ENCODE measurements at places on chromosomes 12 and 14.

DNA sequence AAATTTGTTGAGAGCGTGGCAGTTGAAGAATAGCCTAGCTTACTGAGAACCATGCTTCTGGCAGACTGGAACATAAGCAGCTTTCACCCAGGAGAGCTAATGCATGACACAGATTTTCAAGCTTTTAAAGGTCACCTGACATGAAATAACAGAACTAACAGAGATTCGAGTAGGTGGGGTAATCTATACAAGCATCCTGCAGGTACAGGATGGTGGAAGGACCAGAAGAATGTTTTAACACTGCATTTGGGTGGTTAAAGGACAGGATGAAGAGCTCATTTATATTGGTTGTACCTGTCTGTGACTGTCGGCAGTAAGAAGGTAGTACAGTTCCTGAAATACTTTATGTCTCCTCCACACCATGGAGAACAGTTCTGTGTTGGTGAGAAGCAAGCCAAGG, 8.9 kb downstream of the PELI2 start:
- no peak for DNase-seq

DNA sequence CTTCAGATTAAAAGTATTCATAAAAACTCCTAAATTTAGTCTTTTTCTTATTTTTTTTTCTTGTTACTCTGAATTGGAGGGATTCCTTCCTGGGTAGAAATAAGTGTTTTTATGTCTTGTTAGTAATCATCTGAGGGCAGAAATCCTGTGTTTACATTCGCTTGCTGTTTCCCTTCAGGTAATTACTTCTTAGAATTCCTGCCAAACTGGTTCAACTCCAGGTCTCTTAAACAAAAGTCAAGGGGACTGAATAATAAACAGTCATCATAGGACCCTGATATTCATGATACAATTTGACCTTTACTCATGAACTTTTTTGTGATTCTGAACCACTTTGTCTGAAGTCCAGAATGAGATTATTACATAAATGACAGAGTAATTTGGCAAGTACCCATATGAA, 843.9 kb downstream of the FLRT2 start:
- DNase-seq, result no peak

GRCh38 chr14:24895243-24895583, 154.7 kb downstream of the STXBP6 start:
- DNase-seq, result no peak

DNA sequence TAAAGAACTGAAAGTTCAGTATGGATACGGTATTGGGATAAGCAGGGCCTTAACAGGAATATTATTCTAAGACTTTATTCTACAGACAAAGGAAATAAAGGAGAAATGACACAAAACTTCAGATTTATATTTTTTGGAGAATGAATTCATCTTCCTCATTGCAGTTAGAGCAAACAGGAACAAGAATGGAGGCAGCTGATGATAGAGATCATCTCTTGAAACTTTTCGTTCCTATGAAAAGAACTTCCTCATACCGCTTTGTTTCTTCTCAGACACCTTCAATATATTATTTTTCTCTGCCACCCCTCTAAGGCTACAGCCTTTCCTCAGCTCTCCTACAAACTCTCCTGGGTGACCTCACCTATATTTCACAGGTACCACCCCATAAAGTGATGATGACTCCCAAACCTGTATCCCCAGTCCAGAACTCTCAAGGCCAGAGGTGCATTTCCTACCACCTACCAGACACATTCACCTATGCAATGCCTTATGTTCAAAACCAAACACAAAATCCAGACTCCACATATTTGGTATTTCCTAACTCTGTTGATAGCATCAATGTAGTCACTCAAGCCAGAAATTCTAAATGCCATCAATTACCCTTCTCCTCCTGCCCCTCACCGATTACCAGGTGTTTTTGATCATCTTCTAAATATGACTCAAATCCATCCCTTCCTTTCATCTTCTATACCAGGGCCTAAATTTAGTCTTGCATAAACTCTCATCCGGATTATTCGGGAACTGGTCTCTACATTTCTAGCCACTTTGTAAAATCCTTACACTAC, 7.4 kb downstream of the MAP4K5 start:
- DNase-seq, result no peak

- no peak for DNase-seq
Measured at GRCh38 chr12:124964836-124965462, 24.0 kb downstream of the DHX37 start.

GRCh38 chr12:75271576-75271975, 58.5 kb downstream of the CAPS2 start:
- no peak for DNase-seq

GRCh38 chr14:51482102-51482501, 169.6 kb upstream of the FRMD6 start:
- DNase-seq, result no peak

GRCh38 chr14:79354336-79354735, 857.0 kb downstream of the DIO2 start:
- no peak for DNase-seq

- DNase-seq, result no peak
Measured at GRCh38 chr12:132158677-132159554, 14.7 kb downstream of the NOC4L start.

GRCh38 chr12:127629066-127629820, 637.7 kb upstream of the TMEM132C start:
- DNase-seq, result no peak

DNA sequence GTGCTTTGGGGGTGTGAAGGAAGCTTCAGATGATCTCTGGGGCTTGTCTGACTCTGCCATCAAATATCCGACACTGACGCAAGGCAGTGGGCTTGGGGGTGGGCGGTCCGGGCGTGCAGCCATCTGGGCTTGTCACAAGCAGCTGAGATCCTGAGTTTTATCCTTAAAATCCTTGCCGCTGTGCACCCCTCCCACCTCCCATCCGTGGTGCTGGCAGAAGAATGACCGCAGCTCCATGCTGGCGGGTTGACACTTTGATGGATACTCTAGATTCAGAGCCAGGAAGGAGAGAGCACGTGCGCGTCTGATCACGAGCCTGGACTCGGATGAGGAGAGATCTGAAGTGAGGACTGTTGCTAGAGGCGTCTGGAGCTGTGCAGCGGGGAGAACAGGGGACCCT, 3.0 kb downstream of the ZFYVE21 start:
- no peak for DNase-seq

DNA sequence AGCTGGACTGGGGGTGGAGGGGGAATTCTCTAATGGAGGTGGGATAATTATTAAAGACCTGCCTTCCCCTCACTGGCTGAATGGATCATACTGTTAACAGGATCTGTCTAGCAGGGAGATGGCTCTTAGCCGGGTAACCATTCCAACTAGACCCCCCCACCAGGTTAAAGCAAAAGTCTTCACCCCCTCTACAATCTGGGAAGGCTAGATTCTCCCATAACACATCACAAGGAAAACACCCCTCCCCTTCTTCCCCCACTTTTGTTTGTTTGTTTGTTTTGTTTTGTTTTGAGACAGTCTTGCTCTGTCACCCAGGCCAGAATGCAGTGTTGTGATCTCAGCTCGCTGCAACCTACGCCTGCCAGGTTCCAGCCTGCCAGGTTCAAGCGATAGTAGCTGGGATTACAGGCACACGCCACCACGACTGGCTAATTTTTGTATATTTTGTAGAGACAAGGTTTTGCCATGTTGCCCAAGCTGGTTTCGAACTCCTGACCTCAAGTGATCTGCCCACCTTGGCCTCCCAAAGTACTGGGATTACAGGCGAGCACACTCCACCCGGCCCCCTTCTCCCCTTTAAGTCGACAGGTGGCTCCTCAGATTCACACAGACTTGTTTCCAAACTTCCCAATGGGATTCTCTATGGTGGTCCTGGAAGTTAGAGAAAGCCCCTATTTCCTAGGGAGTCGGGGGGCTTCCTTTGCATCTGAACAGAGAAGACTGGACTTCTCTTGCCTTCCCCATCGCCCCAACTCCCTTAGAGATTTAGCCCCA, 3.5 kb upstream of the BAZ2A start:
- DNase-seq, result no peak

DNA sequence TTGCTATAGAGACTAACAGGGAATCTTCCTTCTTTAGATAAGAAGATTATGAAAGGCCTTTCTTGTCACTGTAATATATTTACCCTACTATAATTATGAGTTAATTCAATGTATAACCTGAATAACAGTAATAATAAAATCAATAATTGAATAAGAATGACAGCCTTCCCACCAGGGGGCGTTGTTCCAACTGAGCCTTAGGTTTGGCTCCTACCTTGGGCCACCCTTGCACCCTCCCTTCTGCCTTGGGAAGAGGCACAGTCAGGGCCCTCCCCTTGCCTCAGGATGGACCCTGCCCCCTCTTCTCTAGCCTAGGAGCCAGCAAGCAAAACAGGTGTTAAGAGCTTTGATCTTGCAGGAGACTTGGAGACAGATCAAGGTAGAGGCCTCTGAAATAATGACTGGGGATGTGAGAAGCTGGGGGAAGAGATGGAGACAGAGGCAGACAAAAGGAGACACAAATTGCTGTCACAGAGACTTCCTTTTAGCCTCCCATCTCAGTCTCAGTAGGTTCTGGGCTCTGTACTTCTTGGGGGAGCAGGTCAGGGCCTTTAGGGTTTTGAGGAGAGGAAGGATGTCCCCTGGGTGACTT, 40.1 kb upstream of the CISTR start:
- DNase-seq, result no peak

GRCh38 chr12:75747572-75748021, 236.2 kb upstream of the KRR1 start:
- no peak for DNase-seq

GRCh38 chr12:39368891-39369290, 74.0 kb downstream of the KIF21A start:
- no peak for DNase-seq

- DNase-seq, result no peak
Measured at GRCh38 chr14:23402296-23403138, 5.6 kb downstream of the MYH6 start.

- DNase-seq, result no peak
Measured at GRCh38 chr14:104230119-104230815, 91.9 kb downstream of the KIF26A start.

DNA sequence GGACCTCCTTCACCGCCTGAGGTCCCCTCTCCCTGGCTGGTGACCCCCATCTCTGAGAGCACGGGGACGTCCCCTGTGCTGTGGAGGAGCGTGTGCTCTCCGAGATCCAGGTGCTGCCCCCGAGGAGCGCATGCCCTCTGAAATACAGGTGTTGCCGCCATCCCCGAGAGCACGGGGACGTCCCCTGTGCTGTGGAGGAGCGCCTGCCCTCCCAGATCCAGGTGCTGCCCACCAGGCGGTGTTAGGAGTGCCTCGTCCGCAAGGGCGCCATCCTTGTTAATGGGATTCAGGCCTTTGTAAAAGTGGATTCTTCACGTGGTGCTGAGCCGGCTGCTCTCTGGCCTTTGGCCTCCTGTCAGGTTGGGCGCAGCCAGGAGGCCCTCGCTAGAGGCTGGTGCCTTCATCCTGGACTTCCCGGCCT, 10.1 kb downstream of the NOC4L start:
- no peak for DNase-seq

DNA sequence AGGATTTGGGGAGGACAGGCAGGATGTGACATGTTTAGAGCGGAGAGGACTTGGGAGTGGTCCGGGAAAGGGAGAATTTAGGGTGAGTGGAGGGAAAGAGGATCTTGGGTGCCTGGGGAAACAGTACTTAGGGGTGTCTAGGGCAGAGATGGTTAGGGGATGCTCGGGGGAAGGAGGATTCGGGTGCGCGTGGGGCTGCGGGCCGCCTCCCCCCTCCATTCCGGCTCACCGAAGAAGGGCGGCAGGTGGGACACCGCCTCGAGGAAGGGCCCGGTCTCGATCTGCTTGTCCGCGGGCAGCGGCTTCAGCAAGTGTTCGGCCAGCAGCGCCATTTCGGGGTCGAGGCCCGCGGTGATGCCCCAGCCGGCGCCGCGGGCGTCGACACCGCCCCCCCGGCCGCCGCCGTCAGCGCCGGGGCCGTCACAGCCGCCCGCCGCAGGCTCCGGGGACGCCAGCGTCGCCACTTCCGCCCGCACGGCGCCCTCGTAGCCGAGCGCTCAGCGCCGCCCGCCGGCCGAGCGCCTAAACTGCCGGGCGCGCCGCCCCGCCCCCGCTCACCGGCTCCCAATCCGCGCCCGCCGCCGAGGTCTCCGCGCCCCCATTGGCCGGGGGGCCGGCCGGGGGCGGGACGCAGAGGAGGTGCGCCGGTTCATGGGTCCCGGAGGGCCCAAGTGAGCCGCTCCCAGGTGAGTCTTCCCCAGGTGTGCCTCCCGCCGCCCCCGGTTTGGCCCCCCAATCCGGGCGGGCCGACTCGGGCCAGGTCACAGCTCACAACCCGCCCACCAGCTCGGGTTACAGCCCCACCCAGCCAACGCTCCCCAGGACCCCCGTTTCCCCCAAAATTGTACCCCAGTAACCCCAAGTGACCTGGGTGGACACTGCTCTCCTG, at the start of gene GLTP:
GLTP (minus strand) TSS at position 499 of the 889 bp plus-strand sequence; CDS start at position 332, 167 bp downstream.
- peak; percentile 42 for DNase-seq

DNA sequence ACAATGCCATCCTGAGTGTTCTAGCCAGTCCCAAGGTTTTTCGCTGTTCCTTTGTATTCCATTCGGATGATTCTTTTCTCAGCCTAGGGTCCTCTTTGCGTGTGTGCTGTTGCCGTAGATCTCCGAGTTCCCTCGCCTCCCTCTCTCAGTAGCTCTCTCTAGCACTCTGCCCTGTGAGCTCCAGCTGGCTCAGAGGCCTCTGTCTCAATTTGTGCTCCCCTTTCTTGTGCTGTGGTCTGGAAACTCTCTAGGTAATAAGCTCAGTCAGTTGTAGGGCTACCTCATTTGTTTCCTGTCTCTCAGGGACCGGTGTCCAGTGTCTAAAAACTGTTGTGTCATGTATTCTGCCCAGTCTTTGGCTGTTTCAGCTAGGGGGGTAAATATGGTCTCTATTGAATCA, 179.3 kb downstream of the PCNX1 start:
- DNase-seq, result no peak

DNA sequence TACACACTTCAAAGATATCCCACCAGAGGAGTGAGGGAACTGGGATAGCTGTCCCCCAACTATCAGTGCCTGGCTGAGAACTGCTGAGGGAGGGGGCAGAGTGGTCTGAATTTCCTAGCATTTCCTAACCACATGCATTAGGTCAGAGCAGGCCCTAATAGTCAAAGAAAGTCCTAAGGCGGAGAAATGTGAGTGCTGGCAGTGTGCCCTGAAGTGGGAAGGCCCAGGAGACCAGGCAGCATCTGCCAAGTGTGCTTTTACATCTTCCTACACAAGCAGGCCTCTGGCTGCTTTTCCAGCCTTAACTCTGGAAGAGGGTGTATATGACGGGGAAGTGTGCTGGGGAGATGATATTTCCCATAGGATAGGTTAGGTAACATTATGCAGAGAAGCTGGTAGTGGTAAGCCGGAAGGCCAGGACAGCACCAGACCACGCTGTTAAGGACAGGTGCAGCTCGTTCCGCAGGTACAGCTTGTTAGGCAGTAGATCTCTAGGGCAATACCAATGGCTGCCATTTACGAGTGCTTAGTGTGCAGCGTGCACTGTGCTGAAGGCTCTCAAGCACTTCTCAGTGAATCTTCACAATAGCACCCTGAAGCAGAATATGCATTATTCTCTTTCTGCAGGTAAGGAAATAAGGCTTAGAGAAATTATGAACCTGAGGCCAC, 9.1 kb upstream of the CCDC198 start:
- DNase-seq, result peak; percentile 24

DNA sequence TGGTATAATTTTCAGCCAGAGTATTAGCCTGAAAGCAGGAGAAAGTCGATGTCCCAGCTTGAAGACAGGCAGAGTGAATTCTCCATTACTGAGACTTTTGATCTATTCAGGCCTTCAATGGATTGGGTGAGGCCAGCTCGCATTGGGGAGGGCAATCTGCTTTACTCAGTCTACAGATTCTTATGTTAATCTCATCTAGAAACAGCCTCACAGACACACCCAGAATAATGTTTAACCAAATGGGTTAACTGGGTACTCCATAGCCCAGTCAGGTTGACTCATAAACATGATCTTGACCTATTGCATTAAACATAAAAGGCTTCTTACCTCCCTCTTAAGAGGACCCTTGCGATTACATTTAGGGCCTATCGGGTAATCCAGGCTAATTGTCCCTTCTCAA, 118.0 kb downstream of the KTN1 start:
- DNase-seq, result no peak
